EL (cell line): ENCODE measurements at places on chromosomes 1 and 21.

DNA sequence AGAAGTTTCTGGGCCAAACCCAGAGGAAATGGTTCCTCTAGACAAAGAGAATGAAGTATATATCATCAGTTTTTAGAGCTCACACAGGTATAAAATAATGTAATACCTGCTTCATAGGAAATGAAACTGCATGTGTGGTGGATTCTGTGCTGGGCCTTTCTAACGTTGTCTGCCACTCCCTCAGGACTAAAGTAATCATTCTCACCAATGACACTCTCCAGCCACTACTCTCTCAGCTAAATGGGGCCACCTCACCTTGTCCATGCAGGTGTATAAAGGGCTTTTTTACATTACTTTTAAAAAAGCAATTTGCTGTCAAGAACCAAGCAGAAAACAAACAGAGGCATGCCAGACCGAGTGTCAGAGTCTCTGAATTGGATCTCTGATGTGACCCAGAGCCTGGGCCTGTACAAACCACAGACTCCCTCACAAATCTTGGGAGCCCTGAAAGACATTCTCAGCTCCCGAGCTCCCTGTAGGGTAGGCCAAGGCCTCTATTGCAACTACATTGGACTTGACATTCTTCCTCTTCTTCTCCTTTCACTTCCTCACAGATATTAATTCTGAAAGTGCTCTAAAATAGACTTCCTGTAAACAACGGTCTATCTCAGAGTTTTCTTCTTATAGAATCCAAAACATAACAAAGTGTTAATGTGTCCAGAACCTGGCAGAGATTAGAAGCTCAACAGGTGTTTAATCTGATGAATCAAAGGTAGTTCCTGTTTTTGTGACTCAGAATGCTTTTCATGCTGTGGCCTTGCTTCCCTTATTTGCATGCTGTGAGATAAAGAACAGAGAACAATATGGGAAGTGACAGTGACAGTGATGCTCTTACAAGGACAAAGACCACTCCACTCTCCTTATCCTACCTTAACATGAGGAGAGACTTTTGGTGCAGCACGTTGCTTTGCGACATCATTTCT lies 8.6 kb downstream of the AIM2 start:
- DNase-seq = no peak

DNA sequence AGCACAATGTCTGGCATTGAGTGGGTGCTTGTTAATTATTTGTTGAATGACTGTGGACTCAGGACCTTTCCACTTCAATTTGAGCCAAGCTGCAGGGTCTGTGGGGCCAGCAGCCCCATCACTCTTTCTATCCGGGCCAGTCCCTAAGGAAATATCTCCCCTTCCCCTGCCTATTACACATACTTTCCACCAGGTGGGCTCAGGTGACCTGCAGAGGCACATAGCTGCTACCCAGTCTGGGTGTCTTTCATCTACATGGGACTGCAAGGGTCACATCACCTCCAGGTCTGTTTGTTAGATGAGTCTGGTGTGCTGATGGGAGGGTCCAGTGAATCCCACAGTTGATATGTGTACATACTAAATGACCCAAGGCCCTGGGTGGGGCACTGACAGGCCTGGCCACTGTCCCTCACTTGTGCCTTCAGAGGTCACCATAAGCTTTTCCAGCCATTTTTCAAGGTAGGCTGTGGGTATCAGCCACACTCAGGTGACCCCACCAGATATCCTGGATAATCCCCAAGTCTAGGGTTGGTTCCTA lies 59.5 kb upstream of the KDM4A start:
- DNase-seq = no peak

DNA sequence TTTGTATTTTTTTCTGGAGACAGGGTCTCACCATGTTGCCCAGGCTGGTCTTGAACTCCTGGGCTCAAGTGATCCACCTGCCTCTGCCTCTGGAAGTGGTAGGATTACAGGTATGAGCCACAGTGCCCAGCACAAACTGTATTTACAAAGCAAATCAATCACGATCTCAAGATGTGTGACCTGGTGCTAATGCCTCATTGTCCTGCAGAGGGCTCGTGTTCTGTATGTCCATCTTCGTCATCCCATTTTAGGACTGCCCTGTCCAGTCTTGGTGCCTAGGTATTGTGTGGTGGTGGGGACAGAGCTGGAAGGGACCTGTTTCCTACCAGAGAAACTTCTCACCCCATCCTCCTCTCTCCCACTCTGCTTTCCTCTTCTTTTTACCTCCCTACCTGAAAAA lies 20.2 kb downstream of the PROK1 start:
- no peak for DNase-seq

- DNase-seq = no peak
Observed at GRCh38 chr1:6447818-6448748, 17.9 kb downstream of the TNFRSF25 start.

- DNase-seq = no peak
Observed at GRCh38 chr1:185840880-185841279, 106.7 kb downstream of the HMCN1 start.

DNA sequence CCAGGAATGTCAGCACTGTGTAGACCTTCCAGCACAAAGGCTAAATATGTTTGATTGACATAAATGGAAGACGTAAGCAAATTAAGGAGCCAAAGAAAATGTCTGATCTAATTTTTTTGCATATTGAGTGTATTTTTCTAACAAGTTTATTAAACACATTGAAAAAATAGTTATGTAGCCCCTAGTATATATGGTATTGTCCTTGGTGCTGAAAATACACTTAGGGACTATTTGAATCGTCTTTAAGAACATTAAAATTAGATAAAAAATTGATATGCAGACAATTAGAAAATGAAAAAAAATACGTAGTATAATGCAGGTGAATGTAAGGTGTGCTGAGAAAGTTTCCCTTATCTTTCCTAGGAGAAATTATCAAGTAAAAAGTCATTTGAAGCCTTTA lies 337.0 kb downstream of the OMA1 start:
- no peak for DNase-seq

DNA sequence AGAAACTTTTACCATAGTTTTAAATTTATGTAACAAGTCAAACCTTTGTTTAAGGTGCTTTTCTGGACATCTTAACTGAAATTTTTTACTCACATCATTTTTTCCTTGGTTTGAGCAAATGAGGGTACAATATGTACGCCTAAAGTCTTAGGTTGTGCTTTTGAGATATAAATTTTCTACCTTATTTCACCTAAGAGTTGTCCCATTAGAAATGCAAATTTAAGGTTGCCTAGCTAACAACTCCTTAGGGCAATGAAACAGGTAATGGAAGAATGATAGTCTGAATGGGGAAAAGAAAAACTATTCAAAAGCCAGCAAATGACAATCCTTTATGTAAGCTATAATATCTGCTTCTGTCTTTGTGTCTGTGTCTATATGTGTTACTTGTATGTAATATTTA lies 19.6 kb downstream of the NRDC start:
- no peak for DNase-seq

DNA sequence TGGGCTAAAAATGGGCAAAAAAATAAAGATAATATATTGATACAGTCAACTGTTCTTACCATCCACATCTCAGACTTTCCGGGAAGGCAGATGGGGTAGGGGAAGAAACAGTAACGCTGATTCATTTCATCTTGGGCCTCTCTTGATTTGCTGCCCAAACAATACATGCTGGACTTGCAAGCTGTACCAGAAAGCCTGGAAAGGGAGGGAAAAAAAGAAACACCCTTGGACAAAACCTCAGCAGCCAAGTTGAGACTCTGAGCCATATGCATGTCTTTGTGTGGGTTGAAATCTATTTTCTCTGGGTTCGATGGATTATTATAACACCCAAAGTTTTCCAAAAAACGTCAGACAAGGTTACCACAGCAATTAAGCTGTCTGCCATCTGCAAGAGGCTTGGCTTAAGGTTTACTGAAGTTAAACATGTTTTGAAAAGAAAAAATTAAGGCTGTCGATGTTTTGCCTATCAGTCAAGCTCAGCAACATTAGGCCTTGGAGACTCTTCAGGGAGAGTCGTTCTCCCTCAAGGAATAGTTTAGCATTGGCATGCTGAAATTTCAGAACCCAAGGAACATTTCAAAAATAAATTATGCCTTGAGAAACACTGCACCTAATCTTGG lies 71.2 kb downstream of the PSMG1 start:
- DNase-seq = no peak

GRCh38 chr1:19973616-19974015 lies 5.8 kb downstream of the PLA2G2A start:
- DNase-seq = no peak

GRCh38 chr21:39860600-39860999 lies 6.6 kb upstream of the PCP4 start:
- DNase-seq = no peak

DNA sequence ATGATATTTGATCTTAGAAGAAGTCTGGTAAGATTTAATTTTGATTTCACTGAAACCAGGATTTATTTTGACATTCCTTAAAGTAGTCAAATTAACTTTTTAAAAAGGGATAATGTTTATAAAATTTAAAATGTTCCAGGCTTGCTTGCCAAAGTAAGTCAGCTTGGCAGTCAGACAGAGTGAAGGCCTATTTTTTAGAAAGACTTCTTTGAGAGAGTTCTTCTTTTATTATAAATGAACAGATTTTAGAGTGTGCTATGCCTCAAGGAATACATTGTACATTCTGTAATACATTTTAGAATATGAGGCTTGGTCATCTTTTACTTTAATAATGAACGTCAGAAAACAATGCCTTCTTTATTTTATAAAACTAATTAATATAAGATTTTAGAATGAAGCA lies 138.7 kb downstream of the DISP1 start:
- DNase-seq = no peak

DNA sequence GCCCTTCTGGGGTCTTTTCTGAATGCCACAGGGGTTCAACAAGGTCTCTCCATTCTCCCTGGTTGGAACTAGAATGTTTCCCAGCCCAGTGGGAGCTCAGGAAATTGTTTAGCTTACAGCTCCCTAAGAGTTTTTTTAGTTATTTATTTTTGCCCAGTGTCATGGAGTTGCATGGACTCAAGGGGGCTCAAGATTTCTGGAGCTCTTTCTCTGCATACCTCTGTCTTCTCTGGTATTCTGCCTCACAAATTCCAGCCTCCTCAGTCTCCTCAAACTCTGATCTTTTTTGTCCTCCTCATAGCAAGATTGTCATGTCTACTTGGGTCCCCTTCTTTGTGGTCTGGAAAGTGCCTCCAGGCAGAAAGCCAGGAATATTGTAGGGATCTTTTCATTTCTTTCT lies 15.9 kb upstream of the PPP2R5A start:
- no peak for DNase-seq

DNA sequence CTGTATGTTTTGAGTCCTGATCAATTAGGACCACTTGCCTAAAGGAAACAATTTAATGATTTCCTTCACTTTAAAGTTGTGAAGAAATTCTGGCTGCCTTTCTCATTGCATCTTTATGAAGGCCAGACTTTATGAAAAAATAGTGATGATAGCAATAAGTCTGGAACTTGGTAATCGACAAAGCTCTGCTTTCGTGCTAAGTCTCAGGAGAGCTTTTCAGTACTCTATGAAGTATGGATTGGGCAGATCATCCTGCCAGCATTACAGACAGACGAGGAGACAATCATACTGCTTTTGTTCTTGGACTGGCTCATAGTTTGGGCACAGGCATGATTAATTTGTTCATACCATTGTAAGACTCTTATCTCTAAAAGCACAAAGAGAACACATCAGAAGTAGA lies 45.5 kb upstream of the KCNJ15 start:
- no peak for DNase-seq

DNA sequence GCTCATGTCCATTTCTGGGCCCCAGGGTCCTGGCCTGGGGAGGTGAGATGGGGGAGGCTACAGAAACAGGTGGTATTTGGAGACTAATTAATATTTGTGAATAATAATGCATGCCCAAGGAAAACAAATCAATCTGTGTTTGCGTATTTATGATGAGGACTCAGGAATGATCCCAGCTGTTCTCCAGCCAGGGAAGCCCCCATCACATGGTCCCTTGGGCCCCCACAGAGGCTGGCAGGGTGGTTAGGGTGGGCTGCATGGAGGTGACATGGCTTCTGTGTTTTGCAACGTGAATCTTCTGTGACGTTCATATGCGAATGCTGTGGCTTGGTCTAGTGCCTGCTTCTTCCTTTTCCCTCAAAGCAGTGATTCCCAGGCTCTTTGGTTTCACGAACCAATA lies 10.5 kb downstream of the PTPRF start:
- no peak for DNase-seq

DNA sequence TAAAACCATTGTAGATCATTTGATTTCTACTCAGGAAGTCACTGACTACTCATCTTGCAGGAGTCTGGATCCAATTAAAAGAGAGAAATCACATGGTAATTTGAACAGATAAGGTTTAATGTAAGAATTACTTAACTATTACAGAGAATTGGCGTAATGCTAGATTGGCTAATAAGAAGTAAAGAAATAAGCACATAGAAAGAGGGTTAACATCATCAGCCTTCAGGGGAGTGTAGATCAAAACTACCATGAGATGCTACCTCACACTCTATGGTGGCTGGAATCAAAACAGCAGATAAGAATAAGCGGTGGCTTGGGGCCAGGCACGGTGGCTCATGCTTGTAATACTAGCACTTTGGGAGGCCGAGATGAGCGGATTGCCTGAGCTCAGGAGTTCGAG lies 11.7 kb downstream of the ST3GAL3 start:
- no peak for DNase-seq

DNA sequence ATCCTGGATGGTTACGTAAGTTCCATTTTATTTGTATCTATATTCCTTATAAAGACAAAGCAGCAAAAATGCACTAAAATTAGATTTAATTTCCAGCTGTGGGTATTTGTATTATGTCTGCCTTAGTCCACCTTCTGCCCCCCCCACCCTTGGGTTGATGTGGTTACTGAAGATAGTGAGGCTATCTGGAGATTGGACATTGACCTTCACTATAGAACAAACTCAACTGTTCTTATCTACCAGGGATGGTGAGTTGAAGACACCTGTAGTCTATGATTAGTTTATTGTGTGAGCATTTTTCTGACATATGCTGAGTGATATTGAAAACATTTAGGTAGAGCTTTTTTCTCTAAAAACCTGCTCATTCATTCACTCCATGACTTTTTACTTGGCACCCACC lies 122.2 kb downstream of the NFIA start:
- no peak for DNase-seq

DNA sequence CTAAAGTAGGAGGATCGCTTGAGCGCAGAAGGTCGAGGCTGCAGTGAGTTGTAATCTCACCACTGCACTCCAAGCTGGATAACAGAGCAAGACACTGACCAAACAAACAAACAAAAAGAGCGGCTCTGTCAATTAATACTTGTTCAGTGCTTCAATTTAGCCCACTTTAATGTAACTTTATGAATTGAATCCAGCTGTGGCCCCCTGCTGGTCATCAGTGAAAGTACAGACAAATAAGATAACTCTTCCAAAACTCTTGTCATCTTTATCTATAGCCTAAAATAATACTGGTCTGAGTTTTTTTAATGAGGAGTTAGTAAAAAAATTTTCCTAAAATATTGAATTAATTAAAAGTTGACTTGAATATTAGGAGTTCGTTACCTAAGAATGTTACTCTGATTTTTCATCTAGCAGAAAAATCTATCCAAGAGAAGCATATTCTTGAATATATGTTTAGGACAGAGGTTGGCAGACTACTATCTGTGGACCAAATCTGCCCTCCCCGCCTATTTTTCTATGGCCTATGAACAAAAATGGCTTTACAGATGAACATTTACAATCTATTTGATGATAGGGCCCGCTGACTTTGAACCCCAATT lies 26.1 kb downstream of the ATP5PF start:
- DNase-seq = peak; percentile 48

- DNase-seq = no peak
Observed at GRCh38 chr1:226675715-226676357, 63.2 kb downstream of the ITPKB start.
